ENCODE measurements at places on chromosomes 13 and 19. TPM values are rescaled to one million over a fixed set of nuclear protein-coding genes. Genes with fewer than 3 reads are reported as not detected.

The CYP2A6 gene
- not detected for total RNA-seq

The ATF5 gene
- total RNA-seq = 7.9 TPM

The KLHL26 gene
- total RNA-seq = 3.5 TPM

The ICAM3 gene
- total RNA-seq = 4.3 TPM

The MUC16 gene
- total RNA-seq = not detected

The R3HDM4 gene
- 13.2 TPM for total RNA-seq

The TEX101 gene
- not detected for total RNA-seq

The ALOX5AP gene
- total RNA-seq = not detected

Data from fibroblast of lung (primary cell).